ENCODE measurements at places on chromosomes 7 and 10. TPM values are rescaled to one million over a fixed set of nuclear protein-coding genes. Genes with fewer than 3 reads are reported as not detected.

The ZNF804B gene
- total RNA-seq = not detected

The HOXA5 gene
- 2.7 TPM for total RNA-seq

The ENKUR gene
- total RNA-seq = 0.18 TPM

The C1QL3 gene
- under 0.01 TPM for total RNA-seq

The GALNT17 gene
- total RNA-seq = not detected

The DNAJC30 gene
- 2.4 TPM for total RNA-seq

The ZPBP gene
- not detected for total RNA-seq

The SEC23IP gene
- 52.2 TPM for total RNA-seq

The CRPPA gene
- total RNA-seq = 2.7 TPM

The SUGCT gene
- total RNA-seq = 16.0 TPM

The DNAH11 gene
- 1.2 TPM for total RNA-seq

The SFRP5 gene
- total RNA-seq = not detected

The PLXNA4 gene
- total RNA-seq = 6.5 TPM

The CLDN3 gene
- total RNA-seq = not detected

The TUBAL3 gene
- not detected for total RNA-seq

The RNF32 gene
- total RNA-seq = 0.69 TPM

The PBLD gene
- total RNA-seq = 3.9 TPM

The RNF148 gene
- total RNA-seq = not detected

The POU6F2 gene
- not detected for total RNA-seq

The SPDYE6 gene
- not detected for total RNA-seq

The HDAC9 gene
- 3.3 TPM for total RNA-seq

The SYT15B gene
- total RNA-seq = 1.5 TPM

The CARD11 gene
- total RNA-seq = 2.8 TPM

The TMEM236 gene
- total RNA-seq = under 0.01 TPM

The APBB1IP gene
- not detected for total RNA-seq

The AGR3 gene
- not detected for total RNA-seq

The SPDYE1 gene
- total RNA-seq = not detected

The SDK1 gene
- 0.46 TPM for total RNA-seq

The FGFR2 gene
- total RNA-seq = 9.2 TPM

The LAMB1 gene
- total RNA-seq = 432 TPM

The FAM13C gene
- total RNA-seq = 1.2 TPM

The PRKAR2B gene
- 6.8 TPM for total RNA-seq
